ENCODE measurements at places on chromosomes 2 and 18.

- DNase-seq = peak; percentile 30
Measured at GRCh38 chr2:235377176-235377575, 116.7 kb upstream of the AGAP1 start.

DNA sequence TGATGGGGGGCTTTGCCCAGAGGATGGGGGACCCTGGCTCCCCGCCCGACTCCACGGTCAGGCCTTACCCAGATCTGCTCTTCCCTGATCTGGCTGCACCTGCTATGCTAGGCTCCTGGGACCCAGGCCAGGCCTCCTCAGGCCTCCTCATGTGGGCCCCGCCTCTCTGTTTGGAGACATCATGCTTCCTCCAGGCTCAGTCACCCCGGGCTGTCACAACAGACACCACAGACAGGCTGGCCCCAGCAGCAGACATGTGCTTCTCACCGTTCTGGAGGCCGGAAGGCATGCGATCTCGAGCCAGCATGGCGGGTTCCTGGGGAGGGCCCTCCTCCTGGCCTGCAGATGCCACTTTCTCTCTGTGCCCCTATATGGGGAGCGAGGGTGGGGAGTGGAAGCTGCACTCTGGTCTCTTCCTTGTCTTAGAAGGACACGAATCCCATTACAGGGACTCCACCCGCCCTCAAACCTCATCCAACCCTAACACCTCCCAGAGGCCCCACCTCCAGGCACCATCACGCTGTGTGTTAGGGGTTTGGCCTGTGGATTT lies 10.8 kb upstream of the NEU4 start:
- DNase-seq = no peak

DNA sequence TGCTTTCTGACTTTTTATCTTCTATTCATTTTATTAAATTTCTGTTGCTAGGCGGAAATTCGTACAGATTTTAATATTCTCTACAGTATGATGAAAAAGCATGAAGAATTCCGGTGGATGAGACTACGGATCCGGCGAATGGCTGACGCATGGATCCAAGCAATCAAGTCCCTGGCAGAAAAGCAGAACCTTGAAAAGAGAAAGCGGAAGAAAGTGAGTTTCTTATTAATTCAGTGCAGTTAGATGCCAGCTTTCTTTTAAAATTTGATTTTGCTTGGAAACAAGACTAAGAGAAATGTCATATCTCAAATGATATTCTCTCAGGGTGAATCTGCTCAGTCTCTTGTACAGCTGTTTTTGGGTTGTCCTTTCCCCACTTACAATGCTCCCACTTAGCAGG lies 84.3 kb downstream of the MGAT5 start:
- DNase-seq = no peak

GRCh38 chr2:187890690-187891089 lies 336.5 kb upstream of the TFPI start:
- DNase-seq = no peak

DNA sequence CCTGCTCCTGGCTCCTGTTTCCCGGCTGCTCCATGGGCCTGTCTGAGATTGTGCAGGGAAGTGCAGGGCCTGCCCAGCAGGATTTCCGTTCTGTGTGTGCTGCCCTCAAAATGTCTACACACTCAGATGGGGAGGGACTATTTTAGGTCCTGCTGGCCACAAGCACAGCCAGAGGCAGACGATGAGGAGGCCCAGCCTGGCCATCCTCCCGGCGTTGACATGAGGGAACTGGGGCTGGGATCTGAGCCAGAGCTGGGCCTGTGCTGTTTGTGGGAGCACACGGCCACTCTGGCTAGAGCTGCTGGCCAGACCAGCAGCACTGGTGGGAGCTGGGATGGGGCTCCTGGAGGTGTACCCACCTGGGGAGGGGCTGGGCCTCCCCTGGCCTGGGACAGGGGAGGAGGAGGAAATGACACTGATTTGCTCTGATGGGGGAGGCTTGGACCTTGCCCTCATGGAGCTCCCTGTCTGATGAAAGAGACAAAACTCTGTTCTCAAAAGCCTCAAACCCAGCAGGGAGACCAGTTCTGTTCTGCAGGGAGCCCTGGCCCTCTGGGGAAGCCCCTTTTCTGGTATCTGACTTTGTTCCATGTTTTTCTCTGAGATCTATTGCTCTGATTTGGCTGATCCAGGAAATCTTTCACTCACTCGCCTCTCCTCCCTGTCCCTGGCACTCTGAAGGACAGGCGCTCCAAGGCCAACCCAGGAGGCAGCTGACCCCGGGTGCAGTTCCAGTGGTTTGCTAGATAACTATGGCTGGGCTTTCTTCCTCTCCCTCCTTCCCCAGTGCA lies 161.8 kb downstream of the DYSF start:
- no peak for DNase-seq

DNA sequence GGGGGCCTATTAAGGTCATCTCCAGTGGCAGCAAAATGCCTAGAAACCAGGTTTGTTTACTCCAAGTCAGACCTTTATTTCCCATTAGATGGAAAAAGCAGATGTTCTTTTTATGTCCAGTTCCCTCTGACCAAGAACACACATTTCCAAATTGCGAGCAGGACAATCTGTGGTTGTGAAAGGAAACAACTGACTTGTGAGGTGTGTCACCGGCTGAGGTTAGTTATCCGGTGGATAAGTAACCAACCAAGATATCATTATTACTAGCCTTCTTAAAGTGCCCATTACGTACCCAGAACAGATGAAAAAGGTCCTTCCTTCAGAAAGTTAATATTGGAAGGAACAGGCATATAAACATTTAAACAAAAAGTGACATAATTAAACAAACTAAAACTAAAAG lies 112.9 kb downstream of the THADA start:
- no peak for DNase-seq

DNA sequence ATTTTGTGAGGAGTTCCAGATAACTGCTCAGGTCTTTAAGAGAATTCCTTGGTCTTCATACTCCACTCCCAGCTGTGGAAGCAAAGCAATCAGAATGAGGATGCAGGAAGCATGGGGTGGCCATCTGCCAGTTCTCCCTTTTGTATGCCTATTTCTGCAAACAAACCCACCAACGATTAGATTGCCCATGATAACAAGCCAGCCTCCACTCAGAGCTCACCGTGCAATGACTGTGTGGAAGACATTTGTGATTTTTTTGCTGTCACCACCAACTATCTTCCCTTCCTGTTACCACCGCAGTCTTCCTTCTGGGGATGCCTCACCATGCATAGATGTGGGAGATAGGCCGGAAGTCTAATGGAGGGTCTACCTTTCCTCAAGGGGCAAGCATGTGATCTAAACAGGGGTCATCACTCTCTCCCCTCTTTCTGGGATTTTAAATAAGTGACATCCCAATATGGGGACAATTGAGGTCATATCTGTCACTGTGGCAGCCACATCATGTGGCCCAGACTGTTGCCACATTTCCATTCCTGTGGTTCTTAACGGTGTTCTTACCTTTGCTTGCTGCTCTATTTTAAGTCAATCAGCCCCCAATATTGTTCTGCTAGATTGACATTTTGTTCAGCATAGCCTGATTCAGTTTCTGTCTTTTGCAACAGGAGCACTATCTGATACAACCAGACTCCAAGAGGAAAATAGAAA lies 4.4 kb downstream of the AFF3 start:
- no peak for DNase-seq

GRCh38 chr18:7307030-7307429 lies 76.1 kb downstream of the LRRC30 start:
- no peak for DNase-seq

DNA sequence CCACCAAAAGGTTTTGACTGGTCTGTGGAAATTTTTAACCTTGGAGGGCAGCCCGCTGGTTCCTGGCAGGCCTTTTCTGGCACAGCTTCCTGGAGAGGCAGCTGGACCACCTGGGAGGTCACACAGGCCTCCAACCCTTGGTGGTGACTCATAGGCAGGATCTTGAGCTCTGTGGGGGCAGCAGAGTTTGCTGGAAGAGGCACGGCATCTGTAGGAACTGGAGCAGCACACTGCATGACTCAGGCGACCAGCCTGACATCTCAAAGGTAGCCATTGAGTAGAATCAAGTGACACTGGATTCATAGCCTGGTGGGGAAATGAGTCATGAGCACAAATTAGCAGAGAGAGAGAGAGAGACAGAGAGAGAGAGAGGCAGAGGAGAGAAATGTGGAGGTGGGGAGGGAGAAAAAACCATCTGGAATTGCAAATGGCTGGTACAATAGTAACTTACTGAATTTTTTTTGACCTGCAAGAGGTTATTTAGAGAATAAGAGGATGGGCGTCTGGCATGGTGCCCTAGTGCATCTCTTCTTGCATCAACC lies 57.4 kb downstream of the TRPM8 start:
- peak; percentile 97 for DNase-seq

GRCh38 chr2:239279508-239280295 lies 121.1 kb downstream of the HDAC4 start:
- no peak for DNase-seq

GRCh38 chr2:122747670-122748069 lies 992.2 kb downstream of the TSN start:
- no peak for DNase-seq

- no peak for DNase-seq
Measured at GRCh38 chr2:11904029-11904428, 157.6 kb downstream of the LPIN1 start.

DNA sequence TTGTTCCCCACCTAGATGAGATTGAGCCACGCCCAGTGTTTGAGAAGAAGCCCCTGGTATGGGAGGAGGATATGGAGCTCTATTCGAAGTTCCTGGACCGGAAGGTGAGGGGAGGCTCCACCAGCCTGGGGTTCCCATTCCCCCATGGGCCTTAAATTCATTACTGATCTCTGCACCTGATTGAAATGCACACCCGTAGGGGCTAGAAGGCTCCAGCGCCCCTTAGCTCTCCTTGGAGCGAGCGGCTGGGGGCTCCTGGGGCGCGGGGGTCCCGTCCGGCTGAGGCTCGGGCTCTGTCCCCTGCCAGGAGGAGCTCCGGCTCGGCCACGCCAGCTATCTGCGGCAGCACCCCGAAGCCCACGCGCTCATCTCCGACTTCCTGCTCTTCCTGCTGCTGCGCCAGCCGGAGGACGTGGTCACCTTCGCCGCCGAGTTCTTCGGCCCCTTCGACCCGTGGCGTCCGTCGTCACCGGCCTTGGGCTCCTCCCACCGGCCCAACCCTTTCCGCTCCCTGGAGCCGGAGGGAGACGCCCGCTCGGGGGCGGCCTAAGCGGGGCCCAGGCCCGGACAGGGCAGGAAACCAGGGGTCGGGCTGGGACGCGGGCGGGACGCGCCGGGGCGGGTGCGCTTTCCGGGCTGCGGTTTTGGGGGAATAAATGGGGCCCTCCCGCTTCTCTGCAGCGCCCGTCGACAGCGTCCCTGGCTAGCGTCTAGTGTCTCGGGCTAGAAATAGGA lies 10.9 kb downstream of the CATIP start:
- peak; percentile 84 for DNase-seq

DNA sequence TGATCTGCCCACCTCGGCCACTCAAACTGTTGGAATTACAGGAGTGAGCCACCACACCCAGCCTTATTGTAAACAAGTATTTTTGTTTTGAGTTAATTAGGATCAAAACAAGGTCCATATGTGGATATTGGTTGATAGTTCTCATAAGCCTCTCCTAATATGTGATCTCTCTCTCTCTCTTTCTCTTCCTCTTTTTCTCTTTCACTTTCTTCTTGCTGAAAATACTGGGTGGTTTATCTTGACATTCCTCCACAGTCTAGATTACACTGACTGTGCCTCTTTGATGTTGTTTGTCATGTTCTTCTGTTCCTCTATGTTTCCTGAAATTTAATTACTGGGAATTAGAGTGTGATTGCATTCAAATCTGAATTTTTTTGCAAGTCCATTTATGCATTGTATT lies 547.5 kb upstream of the NRXN1 start:
- no peak for DNase-seq

GRCh38 chr2:69089266-69089665 lies 76.3 kb downstream of the ANTXR1 start:
- DNase-seq = no peak

- no peak for DNase-seq
Measured at GRCh38 chr2:232484628-232485347, 2.8 kb downstream of the ECEL1 start.

- no peak for DNase-seq
Measured at GRCh38 chr2:238566001-238566645, 139.4 kb downstream of the ASB1 start.

DNA sequence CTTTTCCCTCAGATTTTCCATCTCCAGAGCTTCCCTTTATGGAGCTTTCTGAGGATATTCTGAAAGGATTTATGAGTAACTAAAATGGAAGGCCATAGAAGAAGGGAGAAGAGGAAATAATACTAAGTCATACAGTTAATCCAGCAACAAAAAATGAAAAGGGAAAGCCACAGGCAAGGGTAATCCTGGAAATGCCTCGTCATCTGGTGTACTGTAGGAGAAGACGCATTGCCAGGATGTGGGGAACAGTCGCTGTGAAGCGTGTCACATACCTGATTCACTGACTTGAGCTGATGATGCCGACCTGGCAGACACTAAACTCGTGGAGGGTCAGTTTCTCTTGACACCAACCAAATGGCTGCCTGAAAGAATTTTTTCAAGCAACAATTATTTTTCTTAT lies 34.7 kb upstream of the ALPP start:
- DNase-seq = no peak

GRCh38 chr2:32931945-32932709 lies 14.6 kb upstream of the LTBP1 start:
- DNase-seq = no peak

DNA sequence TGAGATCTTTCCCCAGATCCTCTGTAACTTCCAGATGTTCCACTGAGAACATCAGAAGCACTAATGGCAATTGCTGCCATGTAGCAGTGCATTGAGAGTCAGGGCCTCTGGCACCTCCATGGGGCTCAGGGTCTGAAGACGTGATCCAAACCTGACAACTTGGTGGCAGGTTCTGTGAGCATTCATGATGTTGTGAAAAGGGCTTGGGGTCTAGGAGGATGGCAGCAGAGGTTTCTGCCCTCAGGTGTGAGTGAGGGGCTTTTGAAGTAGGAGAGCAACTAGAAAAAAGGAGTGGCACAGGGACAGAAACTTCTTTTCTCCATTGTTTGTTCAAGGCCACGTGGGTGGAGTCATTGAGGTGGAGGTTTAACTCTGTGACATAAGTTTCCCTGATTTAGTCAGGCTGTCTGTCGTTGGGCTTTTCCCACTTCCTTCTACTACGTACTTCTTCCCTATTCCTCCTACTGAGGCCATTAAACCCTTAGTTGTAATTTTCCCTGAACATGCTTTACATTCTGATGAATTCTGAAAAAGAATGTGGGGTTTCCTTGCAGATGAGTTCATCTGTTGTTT lies 13.1 kb downstream of the CFLAR start:
- DNase-seq = peak; percentile 80

GRCh38 chr2:48251437-48252148 lies 278.4 kb upstream of the STON1 start:
- no peak for DNase-seq

DNA sequence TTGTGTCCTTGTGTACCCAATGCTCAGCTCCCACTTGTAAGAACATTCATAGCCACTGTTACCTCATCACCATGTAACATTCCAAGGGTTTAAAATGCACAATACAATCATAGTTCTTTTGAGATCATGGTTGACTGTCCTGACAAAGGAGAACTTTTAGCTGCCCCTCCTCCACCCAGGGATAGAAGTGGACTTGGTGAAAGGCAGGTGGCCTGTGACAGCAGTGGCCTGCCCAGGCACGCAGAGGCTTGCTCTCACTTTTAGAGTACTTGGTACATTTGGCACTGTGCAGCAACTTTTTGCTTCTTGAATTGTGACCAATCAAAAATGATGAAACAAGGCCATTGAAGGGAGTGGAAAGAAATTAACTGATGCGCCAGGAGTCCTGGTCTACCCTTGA lies 108.7 kb downstream of the ANKRD44 start:
- DNase-seq = no peak

- no peak for DNase-seq
Measured at GRCh38 chr18:79637921-79638909, 41.4 kb upstream of the CTDP1 start.

Measured in EL (cell line).